Activated CD4-positive, CD25-positive, alpha-beta regulatory T cell treated with anti-CD3 and anti-CD28 coated beads, Interleukin-2, amount 50 U/mL, for 16 hours (primary cell): ENCODE measurements at places on chromosomes 2 and 18.

DNA sequence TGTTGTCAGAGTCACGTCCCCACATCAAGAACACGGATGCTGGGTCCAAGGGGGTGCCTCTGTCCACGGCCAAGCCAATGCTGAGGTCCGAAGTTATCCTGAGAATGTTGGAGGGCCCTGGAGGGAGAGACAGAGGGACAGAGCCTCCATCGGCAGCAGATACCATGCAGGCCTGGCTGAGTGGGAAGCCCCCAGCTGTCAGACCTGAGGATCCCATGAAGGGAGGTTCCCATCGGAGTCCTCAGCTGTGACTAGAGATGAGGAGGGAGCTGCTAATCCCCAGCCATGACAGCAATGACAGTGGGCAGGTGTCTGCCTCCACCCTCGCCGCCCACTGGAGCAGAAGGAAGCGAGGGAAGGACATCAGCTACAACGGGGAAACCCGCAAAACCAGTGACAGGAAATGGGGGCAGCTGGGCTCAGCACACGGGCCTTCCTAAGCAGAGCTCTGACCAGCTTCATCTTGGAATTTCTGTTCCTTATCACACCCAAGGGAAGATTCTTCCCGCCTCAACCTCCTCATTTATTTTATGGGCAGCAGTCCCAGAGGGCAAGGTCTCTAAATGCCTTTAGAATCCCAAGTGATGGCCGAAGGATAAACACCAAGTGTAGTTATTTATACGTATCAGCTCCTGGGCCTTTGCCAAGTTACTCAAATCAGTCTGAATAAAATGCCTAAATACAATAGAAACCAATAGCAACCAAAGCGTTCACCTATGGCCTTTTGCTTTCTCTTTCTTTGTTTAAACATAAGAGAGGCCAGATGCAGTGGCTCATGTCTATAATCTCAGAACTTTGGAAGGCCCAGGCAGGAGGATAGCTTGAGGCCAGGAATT, 32.2 kb downstream of the FAM178B start:
- DNase-seq: no peak

GRCh38 chr18:40055262-40055661, 1899.8 kb upstream of the PIK3C3 start:
- no peak for DNase-seq

DNA sequence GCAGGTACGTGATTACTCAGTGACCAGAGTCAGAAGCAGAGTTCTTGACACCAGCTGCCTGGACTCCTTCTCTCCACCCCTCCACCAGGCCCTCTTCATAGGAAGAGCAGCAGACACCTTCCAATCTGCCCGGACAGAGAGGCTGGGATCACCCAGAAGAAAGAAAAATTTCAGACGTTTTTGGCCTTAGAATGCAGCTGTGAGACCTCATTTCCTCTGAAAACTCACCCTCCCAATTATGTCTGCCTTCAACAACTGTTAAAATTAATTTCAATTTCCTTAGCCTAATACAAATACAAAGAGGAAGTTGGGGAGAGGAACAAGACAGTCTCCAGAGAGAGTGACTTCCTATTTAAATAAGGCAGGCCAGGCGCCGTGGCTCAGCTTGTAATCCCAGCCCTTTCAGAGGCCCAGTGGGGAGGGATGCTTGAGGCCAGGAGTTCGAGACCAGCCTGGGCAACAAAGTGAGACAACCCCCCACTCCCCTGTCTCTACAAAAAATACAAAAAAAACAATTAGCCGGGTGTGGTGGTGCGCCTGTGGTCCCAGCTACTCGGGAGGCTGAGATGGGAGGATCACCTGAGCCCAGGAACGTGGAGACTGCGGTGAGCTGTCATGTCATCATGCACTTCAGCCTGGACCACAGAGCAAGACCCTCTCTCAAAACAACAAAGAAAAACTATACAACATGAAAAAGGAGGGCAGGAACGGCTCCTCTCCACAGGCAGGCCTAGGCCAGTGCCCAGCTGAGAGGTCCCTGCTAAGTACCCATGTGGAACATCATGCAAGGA, 1.6 kb downstream of the SLC66A2 start:
- no peak for DNase-seq

- no peak for DNase-seq
Observed at GRCh38 chr18:12336171-12336613, 28.2 kb downstream of the TUBB6 start.

GRCh38 chr18:74430806-74431571, 26.1 kb downstream of the DIPK1C start:
- DNase-seq: no peak

DNA sequence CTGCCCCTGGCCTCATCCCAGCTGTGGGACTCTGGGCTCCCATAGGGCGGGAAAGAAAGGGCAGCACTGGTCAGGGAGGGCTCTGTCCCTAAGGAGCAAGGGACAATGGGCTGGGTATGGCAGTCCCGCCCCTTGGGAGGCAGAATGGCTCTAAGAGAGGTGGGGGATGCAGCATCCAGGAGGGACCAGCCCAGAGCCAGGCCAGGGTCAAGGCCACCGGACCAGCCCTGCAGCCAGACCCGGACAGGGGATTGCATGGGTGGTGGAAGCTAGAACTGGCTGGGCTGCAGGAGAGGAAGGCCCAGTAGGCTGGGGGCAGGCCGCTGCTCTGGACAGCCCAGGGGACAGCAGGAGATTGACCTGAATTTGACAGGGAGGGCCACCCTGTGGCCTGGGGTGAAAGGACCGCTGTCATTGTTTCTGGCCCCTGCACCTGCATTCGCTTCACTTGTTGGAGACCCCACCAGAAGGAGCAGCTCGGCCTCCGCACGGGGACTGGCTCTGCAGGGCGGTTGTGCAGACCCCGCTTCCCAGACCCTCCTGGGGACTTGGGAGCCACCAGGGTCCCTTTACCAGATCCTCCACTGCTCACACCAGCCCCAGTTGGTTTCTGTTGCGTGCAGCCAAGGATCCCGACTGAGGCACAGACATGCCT, 14.6 kb downstream of the RAMP1 start:
- no peak for DNase-seq

DNA sequence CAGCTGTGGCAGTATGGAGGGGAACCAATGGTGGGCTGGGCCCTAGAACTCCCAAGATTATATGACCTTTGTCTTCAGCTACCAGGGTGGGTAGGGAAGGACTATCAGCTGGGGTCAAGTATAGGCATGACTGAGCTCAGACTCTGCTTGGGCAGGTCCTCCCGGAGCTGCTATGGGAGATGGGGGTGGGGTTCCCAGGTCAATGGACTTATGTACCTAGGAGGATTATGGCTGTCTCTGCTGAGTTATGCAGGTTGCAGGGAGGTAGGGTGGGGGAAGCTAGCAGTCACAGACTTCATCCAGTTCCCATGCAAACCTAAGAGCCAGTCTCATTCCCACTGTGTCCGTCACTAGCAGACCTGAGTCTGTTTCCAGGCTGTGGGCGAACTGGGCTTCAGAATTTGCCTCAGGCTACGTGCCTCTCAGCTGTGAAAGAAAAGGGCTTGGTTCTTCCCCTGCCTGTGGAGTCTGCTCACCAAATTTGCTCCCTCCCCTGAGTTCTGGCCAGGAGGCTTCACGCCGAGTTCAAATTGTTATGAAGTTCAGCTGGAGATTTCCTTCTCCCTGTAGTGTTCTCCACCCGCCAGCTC, 985.8 kb upstream of the NRXN1 start:
- no peak for DNase-seq

GRCh38 chr2:109482361-109482861, 131.4 kb downstream of the SEPTIN10 start:
- no peak for DNase-seq

DNA sequence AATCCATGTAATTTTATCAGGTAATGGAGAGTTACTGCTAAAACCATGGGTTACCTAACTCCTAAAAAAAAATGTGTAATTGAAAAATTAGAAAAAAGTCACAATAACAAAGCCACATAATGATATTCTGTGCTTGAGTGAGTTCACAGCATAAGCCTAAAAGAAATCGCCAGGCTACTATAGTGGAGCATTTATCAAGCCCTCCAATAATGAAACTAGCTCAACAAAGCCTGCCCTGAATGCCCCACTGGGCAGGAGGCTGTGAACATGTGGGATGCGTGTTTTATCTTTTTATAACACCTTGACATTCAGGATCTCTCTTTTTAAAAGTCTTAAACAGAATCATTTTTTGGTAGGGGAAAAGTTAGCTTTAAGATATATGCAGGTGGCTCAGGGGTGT, 86.3 kb downstream of the KCTD18 start:
- no peak for DNase-seq

DNA sequence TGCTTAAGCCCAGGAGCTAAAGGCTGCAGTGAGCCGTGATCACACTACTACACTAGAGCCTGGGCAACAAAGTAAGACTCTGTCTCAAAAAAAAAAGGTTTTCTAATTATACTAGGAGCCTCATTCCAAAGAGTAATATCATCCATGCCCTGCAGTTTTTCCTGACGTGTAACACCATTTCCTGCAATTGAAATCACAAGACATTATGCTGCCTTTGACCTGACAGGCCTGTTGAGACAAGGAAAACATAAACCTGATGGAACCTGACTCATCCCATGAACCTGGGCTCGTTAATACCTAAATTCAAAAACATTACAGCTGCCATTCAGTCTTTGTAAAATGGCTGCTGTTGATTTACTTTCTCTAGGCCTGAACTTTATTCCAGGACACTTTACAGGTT, 58.7 kb upstream of the PEX13 start:
- no peak for DNase-seq

- DNase-seq: no peak
Observed at GRCh38 chr2:75621228-75621627, 25.4 kb upstream of the MRPL19 start.
